Activated naive CD8-positive, alpha-beta T cell treated with anti-CD3 and anti-CD28 coated beads, Interleukin-2, amount 50 U/mL, for 24 hours (primary cell): ENCODE measurements at places on chromosomes 7 and 10.

GRCh38 chr10:114060456-114060855 is 16.8 kb downstream of the ADRB1 start:
- DNase-seq: no peak

GRCh38 chr10:100232101-100232500 is 2.7 kb upstream of the CHUK start:
- no peak for DNase-seq

- DNase-seq: no peak
These were observed 96.9 kb upstream of the FAM180A start for GRCh38 chr7:135845415-135846075.

DNA sequence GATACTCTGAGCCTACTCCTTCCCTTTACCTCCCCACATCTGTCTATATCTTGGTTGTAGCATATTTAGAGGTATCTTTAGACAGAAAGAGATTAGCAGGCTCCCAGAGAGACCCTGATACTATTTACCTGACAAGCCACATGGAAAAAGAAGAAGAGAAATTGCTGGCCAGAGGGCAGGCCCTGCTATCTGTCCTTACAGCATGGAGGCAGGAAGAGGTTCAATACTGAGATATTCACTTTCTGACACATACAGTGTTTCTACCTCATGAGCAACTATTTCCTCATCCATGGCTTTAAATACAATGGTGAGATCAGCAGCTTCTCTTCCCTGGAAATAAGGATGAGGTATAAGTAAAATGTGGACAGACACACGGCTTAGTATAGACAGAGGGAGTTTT is 33.9 kb upstream of the TSPAN13 start:
- DNase-seq: no peak

DNA sequence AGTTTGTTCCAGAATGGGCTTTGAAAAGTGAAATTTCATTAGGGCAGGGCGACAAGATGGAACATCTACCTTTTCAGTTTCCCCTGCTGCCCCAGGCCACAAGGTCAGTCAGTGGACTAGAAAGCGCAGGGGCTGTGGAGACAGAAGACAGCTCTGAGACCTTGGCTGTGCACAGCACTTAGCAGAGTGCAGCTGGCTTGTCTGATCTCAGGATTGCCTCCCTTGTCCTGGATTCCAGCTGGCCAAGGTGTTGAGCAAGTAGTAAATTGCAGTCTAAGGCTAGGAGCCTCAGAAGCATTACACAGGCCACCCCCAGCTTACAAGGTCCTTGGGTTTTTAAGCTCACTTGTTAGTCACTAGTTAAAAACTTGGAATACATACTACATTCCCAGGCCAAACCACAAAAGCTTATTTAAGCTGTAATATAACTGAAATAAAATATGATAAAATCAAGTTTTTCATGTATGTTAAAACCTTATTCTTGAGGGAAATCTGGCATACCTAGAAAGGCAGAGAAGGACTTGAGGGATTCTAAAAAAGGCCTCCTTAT is 67.3 kb upstream of the NPY start:
- DNase-seq: no peak

- no peak for DNase-seq
These were observed 2.7 kb downstream of the CDK13 start for GRCh38 chr7:39952803-39953202.

DNA sequence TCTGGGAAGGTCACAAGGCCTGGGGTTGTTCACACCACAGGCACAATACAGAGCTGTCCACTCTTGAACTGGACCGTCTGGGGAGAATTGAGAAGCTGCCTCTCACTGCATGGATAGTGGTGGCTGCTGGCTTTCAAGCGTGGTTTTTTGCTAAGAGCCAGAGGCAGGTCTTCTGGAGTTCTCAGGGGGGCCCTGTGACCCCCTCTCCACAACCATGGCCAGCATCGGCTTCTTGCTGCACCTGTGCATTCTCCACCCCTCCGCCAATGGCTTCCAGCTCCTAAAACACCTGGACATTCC is 140.3 kb downstream of the ADCY1 start:
- no peak for DNase-seq

- no peak for DNase-seq
These were observed 19.3 kb upstream of the SLIT1 start for GRCh38 chr10:97204826-97205679.

DNA sequence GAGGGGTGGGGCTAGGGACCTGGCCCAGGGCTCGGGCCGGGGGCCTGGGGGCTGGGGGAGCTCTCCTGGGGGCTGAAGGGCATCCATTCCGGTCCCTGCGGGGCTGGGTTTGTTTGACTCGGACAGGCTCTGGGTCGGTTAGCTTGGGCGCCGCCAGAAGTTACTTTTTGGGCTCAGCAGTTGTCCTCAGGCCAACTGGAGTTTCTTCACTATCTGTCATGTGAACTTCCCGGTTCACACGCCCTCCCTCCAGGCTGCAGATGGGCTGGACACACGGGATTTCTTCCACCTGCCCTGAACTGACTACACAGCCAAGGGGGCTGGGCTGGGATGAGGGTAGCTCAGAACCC is 3.8 kb downstream of the SLC4A2 start:
- DNase-seq: no peak

GRCh38 chr7:131829947-131830558 is 273.6 kb upstream of the PODXL start:
- no peak for DNase-seq

- no peak for DNase-seq
These were observed 71.3 kb downstream of the PTN start for GRCh38 chr7:137272249-137272648.

DNA sequence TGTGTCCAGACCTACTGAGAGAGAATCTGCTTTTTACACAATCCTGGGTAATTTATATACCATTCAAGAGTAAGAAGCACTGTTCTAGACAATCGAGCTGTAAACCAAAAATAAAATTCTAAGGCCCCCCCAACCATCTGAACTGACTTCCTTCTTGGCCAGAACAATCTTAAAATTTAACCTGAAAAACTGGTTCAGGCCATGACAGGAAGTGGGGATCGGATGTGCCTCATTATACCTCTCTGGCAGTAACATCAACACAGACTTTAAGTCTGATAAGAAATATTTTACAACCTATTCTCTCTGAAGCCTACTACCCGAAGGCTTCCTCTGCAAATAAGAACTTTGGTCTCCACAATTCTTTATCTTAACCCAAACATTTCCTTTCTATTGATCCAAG is 75.2 kb upstream of the KIF5B start:
- no peak for DNase-seq

GRCh38 chr10:127948791-127949190 is 41.9 kb downstream of the PTPRE start:
- no peak for DNase-seq

DNA sequence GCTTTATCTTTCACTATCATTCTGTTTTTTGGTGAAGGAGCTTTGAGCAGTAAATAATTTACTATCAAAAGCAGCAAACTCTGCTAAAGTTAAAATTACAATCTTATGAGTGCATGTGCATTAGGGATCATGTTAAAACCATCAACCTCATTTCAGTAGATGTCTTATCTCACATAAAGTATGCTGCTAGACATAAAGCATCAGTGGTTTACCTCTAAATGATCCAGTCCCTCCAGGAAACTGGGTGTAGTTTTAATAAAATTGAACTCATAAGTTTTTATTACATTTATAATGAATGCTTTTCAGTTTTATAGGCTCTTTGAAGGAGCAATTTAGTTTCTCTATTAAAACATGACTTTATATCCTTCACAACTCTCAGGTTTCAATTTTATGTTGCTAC is 108.7 kb downstream of the LRRN3 start:
- DNase-seq: no peak

- no peak for DNase-seq
These were observed 351.3 kb downstream of the CRPPA start for GRCh38 chr7:16069998-16070397.

DNA sequence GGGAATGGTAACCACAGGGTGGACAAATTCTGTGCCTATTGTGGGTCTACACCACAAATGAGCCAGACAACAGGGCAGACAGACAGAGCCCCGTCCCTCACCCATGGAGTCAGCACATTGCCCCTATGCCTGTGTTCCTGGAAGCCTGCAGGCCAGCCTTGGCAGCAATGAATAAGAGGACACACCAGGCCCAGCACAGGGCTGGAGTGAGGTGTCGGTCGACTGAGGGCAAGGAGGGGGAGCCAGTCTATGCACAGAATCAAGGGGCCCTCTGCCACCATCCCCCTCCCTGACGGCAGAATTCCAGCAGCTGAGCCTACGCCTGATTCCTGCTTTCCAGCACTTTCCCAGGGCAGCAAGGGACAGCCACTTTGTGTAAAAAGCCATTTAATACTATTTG is 98.2 kb downstream of the CALN1 start:
- no peak for DNase-seq

DNA sequence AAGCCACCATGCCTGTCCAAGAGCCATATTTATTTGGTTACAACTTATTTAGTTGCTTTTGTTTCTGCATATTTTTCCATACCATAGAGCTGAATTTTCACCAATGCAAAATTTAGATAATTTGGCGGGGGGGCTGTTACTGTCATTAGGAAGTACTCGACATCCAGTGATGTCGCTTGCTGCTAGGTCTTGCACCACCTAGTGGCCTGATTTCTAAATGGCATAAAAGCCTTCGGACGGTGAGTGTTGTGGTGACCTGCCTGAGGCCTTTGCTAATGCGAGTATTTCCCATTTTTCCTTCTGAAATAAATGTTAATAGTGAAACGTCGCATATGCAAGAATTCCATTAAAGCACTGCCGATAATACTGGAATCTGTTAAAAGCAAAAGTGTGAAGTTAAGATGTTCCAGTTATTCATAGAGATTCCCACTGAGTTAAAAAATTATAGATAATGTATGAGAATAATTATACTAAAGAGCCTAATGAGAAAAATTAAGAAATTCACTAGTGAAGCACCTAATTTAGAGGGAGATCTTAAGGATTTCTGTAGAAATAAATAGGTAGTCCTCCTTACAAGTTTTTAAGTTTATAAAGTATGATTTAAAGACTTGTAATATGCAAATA is 86.1 kb upstream of the DNAJB6 start:
- peak; percentile 52 for DNase-seq

- DNase-seq: no peak
These were observed 276.2 kb upstream of the AOAH start for GRCh38 chr7:37000511-37000910.

- DNase-seq: peak; percentile 75
These were observed at the start of gene PFKP for GRCh38 chr10:3067118-3067858. PFKP (plus strand) TSS chr10:3067548; CDS start chr10:3067596, 48 bp downstream.

GRCh38 chr10:97689559-97690020 is 2.5 kb upstream of the AVPI1 start:
- no peak for DNase-seq

GRCh38 chr7:134792968-134793367 is 13.5 kb downstream of the CALD1 start:
- DNase-seq: no peak

GRCh38 chr7:7595451-7595850 is 28.8 kb downstream of the MIOS start:
- DNase-seq: no peak

DNA sequence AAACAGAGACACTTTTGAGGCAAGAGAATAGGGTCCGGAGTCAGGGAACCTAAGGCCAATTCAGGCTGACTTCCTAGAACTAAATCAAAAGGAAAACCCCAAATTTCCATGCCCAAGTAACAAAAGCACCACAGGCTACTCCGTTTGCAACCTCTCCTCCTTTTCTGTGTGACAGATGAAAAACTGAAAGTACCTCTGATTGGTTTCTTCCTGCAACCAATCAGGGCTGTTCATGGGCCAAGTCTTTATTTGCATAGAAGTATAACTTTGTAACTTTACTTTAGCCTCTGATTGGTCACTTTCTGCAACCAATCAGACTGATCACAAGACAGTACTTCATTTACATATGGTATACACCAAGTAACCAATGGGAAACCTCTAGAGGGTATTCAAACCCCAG is 239.9 kb upstream of the KCND2 start:
- no peak for DNase-seq

- DNase-seq: peak; percentile 9
These were observed at the start of gene KIAA1217 for GRCh38 chr10:24208661-24209431. KIAA1217 (plus strand) TSS chr10:24209138; CDS start chr10:24209194, 56 bp downstream.

DNA sequence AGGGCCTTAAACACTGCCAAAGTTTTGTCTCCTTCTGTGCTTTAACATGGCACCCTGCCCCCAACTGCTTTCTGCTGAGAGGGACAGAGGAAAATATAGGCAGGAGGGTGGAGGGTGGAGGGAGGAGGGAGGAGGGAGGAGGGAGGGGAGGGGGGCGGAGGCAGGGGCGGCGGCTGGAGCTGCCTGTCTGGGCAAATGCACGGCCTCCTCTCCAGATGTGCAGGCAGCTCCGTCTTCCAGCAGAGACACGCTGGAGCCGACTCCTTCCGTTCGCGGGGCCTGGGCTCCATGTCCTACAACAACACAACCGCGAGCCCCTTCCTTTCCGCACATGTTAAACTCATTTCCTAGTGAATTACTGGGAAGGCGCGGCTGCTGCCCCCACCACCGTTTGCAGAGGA is 14.2 kb downstream of the EBF3 start:
- DNase-seq: no peak

GRCh38 chr10:16996530-16996964 is 133.1 kb downstream of the CUBN start:
- no peak for DNase-seq

DNA sequence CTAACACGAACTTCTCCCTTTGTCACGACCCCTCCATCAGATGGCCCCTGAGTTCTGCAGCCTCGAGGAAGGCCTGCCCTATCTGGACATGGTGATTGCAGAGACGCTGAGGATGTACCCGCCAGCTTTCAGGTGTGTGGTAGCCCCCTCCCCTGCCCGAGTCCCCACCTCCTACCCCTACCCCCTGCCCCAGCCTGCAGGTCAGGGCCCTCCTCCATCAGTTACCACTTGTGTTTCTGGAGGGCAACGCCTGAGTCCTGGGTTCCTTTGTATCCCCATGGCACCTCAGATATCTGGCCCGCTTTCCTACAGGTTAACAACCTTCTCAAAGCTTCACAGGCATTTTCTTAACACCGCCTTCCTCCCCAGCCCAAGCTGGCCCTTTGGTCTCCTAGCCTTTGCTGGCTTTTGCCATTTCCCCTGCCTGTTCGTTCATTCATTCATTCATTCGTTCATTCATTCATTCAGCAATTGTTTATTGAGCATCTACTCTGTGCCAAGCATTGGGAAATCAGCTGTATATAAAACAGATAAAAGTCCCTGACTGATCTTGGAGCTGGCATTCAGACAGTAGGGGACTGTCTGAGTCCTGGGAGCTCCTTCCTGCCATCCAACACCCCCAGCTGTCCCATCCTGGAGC is 55.6 kb downstream of the PARP12 start:
- no peak for DNase-seq

DNA sequence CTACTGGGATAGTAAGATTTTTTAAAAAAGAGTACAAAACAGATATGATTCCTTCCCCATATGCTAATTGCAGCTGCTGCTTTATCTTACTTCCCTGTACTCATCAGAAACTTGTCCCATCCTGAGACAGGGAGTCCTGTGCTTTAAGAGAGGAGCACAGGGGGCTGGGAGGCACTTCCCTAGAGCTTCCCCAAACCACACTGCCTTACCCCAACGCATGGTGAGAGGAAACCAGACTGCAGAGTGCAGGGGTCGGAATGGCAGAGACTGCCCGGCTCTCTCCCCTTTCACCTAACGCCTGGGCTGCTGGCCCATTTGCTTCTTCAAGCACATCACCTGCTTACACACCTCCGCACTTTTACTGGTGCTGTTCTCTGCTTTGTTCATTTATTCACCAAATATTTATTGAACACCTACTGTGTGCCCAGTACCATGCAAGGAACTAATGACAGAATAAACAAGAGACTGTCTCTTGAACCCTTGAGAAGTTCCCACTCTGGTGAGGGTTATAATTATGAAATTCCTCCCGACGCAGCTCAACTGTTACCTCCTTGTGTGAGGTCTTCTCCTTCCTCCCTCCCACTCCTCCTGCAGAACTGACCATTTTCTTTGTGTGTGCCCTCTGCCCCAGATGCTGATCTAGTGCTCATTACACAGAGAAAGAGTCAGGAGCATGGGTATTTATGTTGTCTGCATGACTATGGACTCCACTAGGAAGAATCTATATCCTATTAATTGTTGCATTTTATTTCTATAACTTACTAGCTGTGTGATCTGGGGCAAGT is 289.7 kb downstream of the TCF7L2 start:
- DNase-seq: no peak
